Lower leg skin (tissue), 4 donors: ENCODE measurements at places on chromosomes 11 and 22. TPM values are rescaled to one million over a fixed set of nuclear protein-coding genes. Genes with fewer than 3 reads are reported as not detected.

The CRYBB1 gene
- not detected for total RNA-seq

The GAL gene
- 4.7 TPM for total RNA-seq

The BDNF gene
- total RNA-seq, result 1.5 TPM

The APOA5 gene
- total RNA-seq, result not detected

The USH1C gene
- total RNA-seq, result 3.2 TPM

The KIF18A gene
- total RNA-seq, result 0.98 TPM

The HBD gene
- total RNA-seq, result not detected

The CARNS1 gene
- total RNA-seq, result 1.5 TPM

The LIF gene
- total RNA-seq, result 11.8 TPM

The F2 gene
- not detected for total RNA-seq

The HTR3A gene
- total RNA-seq, result 0.55 TPM

The LRRC32 gene
- total RNA-seq, result 13.5 TPM

The CASTOR1 gene
- total RNA-seq, result 16.3 TPM

The E2F8 gene
- total RNA-seq, result 2.0 TPM

The CCDC83 gene
- not detected for total RNA-seq

The KRTAP5-7 gene
- total RNA-seq, result not detected

The ROM1 gene
- 7.6 TPM for total RNA-seq

The NAGA gene
- 16.6 TPM for total RNA-seq

The DLAT gene
- 18.4 TPM for total RNA-seq

The CHRNA10 gene
- not detected for total RNA-seq

The OR4X2 gene
- total RNA-seq, result not detected

The MAJIN gene
- not detected for total RNA-seq

The GUCY1A2 gene
- total RNA-seq, result 1.8 TPM

The DDTL gene
- total RNA-seq, result not detected

The SYTL2 gene
- 13.2 TPM for total RNA-seq

The ZNF214 gene
- total RNA-seq, result 0.34 TPM

The UBTFL1 gene
- not detected for total RNA-seq

The HYLS1 gene
- total RNA-seq, result 0.99 TPM

The MRGPRE gene
- not detected for total RNA-seq

The BBOX1 gene
- total RNA-seq, result 31.2 TPM

The MS4A12 gene
- total RNA-seq, result not detected

The MIOX gene
- total RNA-seq, result not detected

The SORL1 gene
- total RNA-seq, result 15.7 TPM

The PKP3 gene
- total RNA-seq, result 880 TPM

The FDX1 gene
- total RNA-seq, result 11.9 TPM

The TSSK2 gene
- total RNA-seq, result not detected

The LDHAL6A gene
- not detected for total RNA-seq

The EIF3M gene
- 410 TPM for total RNA-seq

The DEFB131B gene
- not detected for total RNA-seq

The OR52N5 gene
- not detected for total RNA-seq

The TSPAN4 gene
- 57.3 TPM for total RNA-seq

The PDE2A gene
- 26.1 TPM for total RNA-seq

The CASP5 gene
- not detected for total RNA-seq

The RASSF10 gene
- 19.2 TPM for total RNA-seq

The CLMP gene
- total RNA-seq, result 10.7 TPM
